Stimulated activated naive CD8-positive, alpha-beta T cell treated with anti-CD3 and anti-CD28 coated beads, Interleukin-15, Interleukin-2, amounts not matched to agents 100 U/mL and 50 U/mL, for 24 hours (primary cell): ENCODE measurements at places on chromosomes 2 and 18.

DNA sequence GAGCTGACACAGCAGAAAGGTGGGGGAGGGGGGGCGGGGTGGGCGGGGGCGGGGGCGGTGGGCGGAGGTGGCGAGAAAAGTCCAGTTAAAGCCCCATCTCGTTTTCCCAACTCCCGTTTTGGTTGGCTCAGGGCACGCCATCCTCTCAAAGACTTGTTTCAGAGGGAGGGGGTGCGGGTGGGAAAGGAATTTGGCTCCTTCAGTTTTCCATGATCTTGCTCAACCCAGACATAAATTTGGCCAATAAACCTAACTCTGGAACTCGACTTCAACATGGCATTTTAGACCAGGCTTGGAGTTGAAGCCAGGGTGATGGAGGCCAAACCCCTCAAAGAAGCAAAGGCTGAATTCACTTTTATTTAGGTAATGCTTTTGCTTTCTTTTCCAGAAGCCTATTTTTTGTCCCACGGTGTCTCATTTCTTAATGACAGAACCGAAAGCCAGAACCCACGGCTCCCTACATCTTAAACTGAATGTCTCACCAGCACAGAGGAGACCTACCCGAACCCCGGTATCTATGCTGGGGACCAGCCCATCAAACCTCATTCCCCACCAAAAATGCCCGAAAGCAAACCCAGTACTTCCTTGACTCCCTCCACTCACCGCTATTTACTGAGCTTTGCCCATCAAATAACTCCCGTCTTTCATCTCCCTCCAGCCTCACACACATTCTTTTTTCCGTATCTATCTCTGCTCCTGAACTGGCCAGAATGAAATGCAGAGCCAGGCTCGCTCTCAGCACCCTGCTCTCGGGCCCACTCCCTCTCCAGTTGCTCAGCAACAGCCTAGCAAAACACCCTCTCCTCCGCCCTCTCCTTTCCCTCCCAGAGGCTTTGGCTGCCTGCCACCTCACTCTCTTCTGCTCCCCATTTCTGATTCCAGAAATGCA is 4.3 kb downstream of the IGFBP5 start:
- peak; percentile 37 for DNase-seq

- DNase-seq, result peak; percentile 60
Measured at GRCh38 chr2:159903443-159904126, 105.6 kb upstream of the CD302 start.

GRCh38 chr2:183123117-183123958 is 905 bp upstream of the NUP35 start:
- DNase-seq, result peak; percentile 11

GRCh38 chr2:143146815-143147530 is 17.8 kb downstream of the ARHGAP15 start:
- DNase-seq, result no peak

- DNase-seq, result no peak
Measured at GRCh38 chr2:136060416-136060815, 57.5 kb downstream of the CXCR4 start.

DNA sequence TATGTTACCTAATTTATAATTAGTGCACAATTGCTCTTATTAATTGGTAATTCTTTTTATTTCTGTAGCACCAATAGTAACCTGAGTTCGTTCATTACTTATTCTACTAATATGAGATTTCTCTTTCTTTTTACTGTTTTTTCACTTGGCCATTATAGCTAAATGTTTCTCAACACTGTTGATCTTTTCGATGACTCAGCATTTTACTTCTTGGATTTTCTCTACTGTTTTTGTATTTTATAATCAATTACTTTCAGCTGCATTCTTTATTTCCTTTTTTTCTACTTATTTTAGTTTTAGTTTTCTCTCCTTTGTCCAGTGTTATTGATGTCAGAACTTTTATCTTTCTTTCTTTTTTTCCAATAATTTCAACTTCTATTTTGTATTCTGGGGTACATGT is 589.4 kb upstream of the SOX11 start:
- DNase-seq, result no peak

GRCh38 chr2:130728007-130728454 is 839 bp upstream of the GPR148 start:
- peak; percentile 30 for DNase-seq

GRCh38 chr2:5691985-5692529 is at the start of gene SOX11:
Gene SOX11, plus strand, starts transcription at chr2:5692384. Its CDS starts 338 bp downstream, at chr2:5692722.
- no peak for DNase-seq

GRCh38 chr18:37937287-37937686 is 371.7 kb upstream of the CELF4 start:
- no peak for DNase-seq

DNA sequence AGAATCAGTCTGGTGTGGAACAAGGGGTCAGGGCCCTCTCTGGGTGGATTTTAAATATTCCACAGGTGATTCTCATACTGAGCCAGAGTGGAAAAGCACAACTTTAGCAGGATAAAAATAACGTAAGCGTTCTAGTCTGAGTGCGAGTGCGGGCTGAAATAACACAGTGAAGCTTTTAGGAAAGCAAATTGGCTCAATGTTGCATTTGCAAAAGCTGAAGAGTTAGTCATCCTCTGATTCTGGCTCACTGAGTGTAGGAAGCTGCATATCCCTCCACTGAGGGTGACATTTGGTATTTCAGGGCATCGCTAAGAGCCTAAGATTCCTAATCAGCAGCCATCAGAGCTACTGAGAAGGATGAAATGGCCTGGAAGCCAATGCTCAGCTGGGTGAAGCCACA is 134.7 kb downstream of the RIF1 start:
- no peak for DNase-seq

- no peak for DNase-seq
Measured at GRCh38 chr18:64409511-64409910, 260.6 kb upstream of the LINC00305 start.

DNA sequence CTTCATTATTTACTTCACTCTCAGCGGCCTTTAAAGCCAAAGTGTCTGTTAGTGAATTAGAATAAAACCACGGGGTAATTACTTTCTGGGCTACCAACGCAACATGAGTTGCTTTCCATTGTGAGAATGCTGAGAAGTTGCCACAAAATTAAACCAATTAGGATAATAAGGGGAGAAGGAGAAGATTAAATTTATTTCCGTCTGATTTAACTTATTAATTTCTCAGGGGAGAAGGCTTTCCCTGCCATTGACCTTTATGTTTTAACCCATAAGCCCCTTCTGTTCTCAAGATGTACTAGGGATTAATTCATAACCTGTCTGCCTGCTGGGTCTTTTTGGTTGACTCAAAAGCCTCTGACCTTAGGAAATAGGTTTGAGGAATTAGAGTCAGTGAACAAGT is 42.3 kb upstream of the IGFBP5 start:
- DNase-seq, result no peak

GRCh38 chr18:72830109-72830508 is 37.7 kb downstream of the NETO1 start:
- peak; percentile 5 for DNase-seq

DNA sequence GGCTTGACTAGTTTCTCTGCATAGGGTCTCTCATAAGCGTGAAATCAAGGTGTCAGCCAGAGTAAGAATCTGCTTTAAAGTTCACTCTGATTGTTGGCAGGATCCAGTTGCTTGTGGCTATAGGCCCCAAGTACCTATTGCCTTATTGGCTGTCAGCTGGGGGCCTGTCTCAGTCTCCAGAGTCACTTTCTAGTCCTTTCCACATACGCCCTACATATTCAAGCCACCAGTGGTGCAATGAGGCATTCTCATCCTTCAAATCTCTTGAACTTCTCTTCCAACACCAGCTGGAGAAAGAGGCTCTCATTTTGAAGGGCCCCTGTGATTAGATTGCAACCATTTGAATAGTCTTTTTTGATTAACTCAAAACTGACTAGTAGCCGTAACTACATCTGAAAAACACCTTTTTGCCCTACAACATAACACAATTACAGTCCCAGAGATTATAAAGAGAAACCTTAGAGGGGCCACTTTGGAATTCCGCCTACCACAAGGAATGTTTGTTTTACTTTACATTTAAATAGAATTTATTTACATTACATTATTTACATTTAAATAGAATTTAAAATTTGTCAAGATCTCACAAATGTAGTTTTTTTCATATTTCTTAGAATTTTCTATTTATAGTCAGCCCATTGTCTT is 520.1 kb downstream of the DSC3 start:
- no peak for DNase-seq

DNA sequence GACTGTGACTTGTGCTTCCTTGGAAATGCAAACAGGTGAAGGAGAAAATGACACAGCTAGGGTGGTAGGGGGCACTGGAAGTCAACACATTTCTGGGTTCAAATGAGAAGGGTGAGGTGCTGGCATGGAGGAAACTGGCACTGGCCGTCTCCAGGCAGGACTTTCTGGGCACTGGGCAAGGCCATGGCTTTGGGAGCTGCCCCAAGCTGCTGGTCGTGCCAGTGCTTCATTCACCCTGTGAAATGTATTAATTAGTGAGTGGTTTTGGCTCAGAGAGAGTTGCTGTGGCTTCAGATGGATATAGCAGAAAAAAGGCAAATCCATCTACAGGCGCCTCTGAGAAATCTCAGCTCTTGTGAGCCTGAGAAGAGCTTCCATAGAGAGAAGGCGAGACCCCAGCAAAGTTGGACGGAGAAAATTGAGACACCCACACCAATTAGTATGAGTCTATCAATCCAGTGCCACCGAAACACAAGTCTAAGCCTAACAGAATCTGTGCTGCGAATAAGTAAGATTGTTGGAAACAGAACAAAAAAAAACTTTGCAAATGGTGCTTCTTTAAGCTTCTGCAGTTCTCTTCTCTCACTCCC is 202.1 kb upstream of the TNP1 start:
- no peak for DNase-seq

DNA sequence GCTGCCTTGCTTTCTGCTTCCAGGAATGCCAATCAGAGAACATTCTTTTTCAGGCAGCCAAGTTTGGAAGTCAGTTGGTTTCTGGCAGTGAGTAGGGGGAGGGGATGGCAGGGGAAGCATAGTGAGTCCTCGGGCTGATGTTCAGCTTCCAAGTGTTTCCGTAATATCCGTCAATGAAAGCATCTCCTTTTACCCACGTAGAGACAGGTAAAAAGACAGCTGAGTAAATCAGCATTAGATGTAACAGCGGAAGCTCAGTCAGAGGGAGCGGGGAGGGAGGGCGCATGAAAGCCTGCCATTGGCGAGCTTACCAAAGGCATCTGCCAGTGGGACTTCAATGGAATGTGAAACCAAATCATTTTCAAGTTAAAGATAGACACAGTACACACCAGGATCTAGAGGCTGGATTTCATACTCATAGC is 117.1 kb upstream of the DTNA start:
- DNase-seq, result no peak

GRCh38 chr2:177625744-177626650 is 233.4 kb downstream of the AGPS start:
- DNase-seq, result no peak

DNA sequence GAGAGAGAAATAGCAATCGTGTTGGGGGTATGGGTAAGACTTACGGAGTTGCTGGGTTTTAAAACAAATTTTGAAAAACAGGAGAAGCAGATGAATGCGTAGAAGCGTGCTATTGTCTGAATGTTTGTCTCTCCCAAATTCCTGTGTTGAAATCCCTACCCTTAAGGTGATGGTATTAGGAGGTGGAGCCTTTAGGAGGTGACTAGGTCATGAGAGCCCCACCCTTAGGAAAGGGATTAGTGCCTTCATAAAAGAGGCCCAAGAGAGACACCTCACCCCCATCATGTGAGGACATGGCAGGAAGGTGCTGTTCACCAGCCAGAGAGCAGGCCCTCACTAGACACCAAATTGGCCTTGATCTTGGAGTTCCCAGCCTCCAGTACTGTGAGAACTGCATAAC is 40.7 kb upstream of the FZD7 start:
- no peak for DNase-seq

GRCh38 chr2:197075754-197076337 is 149.3 kb upstream of the PGAP1 start:
- no peak for DNase-seq

DNA sequence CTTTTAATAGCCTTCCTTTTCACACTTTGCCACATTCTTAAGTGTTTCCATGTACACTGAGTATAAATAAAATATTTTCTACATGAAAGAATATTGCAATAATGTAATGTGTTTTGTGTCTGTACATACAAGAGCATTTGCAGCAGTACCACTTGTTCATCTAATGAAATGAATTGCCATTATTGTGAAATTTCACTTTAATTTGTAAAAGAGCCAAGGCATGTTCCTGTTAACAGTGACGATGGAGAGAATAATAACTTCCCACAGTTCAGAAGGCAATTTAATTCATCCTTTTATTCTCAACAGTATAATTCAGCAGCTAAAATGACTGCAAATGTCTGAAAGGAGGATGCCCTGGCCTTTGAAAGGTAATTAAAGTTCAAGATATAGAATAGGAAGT is 853.9 kb downstream of the LRRTM4 start:
- no peak for DNase-seq

GRCh38 chr2:97691166-97691565 is 21.7 kb downstream of the C2orf92 start:
- DNase-seq, result no peak

- no peak for DNase-seq
Measured at GRCh38 chr2:237473878-237474441, 13.1 kb upstream of the MLPH start.

GRCh38 chr2:240391111-240392051 is 44.1 kb upstream of the GPC1 start:
- DNase-seq, result no peak

DNA sequence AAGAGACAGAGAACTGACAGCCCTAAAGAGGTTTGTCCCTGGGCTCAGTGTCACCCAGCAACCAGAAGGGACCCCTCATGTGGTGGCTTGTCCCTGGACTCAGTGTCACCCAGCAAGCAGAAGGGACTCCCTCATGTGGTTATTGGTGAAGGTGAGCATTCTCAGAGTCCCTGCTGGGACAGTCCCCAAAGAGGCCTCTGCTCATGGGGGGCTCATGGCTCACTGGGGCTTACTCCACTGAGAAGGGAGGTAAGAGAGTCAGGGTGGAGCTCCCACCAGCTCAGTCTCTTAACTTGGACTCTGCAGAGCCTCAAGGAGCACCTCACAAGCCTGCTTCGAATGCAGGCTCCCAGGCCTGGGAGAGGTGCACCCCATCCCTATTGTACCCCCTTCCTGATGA is 145.2 kb upstream of the COPS8 start:
- DNase-seq, result no peak

DNA sequence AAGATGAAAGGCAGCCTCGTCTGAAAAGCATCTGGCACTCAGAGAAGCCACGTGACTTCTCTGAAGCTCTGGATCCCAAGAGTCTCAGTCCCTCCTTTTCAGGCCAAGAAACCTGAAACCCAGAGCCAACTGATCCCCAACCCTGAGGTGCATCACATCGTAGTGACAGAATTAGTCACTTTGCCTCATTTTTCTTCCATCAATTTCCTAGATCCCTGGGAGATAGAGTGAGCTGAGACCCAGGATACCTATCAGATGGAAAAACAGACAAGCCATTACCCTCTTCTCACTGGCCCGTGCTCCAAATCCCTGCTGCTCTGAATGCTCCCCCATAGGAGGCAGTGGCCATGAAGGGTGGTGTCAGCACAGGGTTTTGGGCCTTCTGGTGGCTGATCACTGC is 113.1 kb downstream of the ALK start:
- no peak for DNase-seq
